ENCODE measurements at places on chromosomes 4 and X.

- DNase-seq = no peak
Measured at GRCh38 chrX:68938244-68939004, 109.6 kb downstream of the EFNB1 start.

GRCh38 chr4:30610361-30610760, 109.8 kb upstream of the PCDH7 start:
- DNase-seq = no peak

- DNase-seq = no peak
Measured at GRCh38 chrX:141176586-141177451, at the start of gene LDOC1. TSS of gene LDOC1 (minus strand) at chrX:141177129. CDS start at chrX:141177021, 108 bp downstream.

DNA sequence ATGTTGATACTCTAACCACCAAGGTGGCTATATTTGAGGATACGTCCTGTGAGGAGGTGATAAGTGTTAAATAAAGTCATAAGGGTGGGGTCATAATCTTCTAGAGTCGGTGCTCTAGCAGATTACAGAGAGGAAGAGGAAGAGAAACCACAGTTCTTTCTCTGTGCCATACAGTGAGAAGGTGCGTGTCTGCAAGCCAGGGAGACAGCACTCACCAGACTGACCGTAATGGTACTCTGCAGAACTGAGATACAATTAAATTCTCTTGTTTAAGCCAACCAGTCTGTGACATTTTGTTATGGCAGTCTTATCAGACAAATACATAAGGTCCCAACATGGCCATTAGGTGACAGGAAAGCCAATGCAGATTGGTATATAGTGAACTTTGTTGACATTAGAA, 480.9 kb upstream of the IGFBP7 start:
- DNase-seq = no peak

DNA sequence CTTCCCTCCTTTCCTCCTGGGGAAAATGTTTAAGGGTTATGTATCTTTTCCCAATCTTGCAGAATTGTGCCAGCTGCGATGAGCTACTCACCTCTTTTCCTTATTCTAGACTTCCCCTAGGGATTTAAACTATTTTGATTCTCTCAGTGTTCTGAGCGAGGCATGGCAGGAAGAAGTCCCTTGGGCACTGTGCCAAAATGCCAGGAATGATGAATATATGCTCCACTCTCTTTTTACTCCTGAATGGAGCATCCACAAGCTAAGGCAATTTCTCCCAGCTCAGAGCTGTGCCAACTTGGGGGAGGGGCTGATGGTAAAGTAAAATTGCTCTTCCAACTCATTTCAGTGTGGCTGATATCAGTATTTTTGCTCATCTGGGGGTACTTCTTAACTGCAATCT, 4.0 kb upstream of the C4orf17 start:
- no peak for DNase-seq

GRCh38 chr4:83083925-83084475, 30.5 kb downstream of the PLAC8 start:
- DNase-seq = no peak

- DNase-seq = no peak
Measured at GRCh38 chr4:24550441-24551175, 33.7 kb downstream of the DHX15 start.

DNA sequence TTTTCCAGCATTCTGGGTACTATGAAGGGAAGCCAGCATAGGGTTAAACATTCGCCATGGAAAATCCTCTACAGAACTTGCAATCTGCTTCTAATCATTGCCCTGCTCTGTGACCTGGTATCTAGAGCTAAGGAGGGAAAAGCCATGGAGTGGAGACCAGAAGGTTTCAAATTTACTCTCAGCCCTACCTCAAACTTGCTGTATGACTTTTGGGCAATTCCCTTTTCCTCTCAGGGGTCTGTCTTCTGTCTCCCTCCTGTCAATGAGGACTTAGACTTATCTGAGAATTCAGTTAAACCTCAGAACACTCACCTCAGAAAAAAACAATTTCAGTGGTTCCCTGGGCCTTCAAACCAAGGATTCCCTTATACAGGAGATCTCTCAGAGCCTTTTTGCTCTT, 29.1 kb downstream of the ARHGEF9 start:
- DNase-seq = no peak

- DNase-seq = no peak
Measured at GRCh38 chr4:169025184-169025583, 15.1 kb upstream of the CBR4 start.

DNA sequence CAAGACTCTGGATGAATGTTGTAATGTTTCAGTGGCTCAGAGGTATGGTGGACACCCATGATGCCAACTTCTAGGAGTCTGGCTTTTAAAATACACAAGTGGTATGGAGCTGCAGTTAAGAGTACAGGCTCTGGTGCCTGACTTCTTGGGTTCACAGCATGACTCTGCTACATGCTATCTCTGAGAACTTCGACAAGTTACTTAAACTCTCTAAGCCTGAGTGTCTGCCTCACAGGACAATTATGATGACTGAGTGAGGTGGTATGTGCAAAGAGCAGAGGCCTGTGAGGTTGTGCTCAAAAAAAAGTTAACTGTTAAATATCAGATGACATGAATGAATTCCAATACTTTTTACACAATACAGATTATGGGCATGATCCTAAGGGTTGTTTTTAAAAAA, 90.9 kb upstream of the SRD5A3 start:
- DNase-seq = no peak

DNA sequence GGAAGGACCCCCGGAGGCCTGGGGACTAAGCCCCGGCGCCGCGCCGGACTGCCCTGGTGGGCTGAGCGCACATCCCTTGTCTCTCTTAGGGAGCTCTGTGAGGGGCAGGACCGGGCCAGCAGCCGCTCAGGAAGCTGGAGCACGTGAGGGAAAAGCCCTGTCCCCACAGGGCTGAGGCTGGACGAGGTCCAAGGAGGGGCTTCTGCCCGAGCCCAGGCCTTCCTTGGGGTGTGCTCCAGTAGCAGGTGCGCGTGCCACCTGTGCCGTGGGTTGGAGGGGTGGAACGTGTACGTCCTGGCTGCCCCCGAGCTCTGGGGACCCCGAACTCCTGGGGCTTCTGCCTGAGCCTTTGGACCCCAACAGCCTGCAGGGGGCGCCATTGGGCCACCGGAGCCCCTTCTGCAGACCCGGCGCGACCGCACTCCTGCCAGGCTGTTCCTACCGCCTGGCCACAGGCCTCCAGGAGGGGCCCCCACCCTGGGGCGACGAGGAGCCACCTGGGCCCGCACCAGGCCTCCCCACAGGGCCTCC, 27.2 kb downstream of the TACC3 start:
- peak; percentile 23 for DNase-seq

GRCh38 chrX:51440365-51440764, 56.0 kb downstream of the NUDT11 start:
- DNase-seq = no peak

- DNase-seq = no peak
Measured at GRCh38 chr4:159600061-159600460, 497.2 kb downstream of the RAPGEF2 start.

GRCh38 chr4:187103351-187103750, 379.7 kb upstream of the FAT1 start:
- no peak for DNase-seq

- no peak for DNase-seq
Measured at GRCh38 chr4:120266602-120267001, 200.0 kb upstream of the MAD2L1 start.

GRCh38 chr4:69995526-69996016, at the start of gene STATH:
TSS of gene STATH (plus strand) at chr4:69995966. CDS start at chr4:69998438, 2,472 bp downstream.
- no peak for DNase-seq

- no peak for DNase-seq
Measured at GRCh38 chr4:180336494-180337090, 1906.6 kb upstream of the TENM3 start.

- no peak for DNase-seq
Measured at GRCh38 chr4:151198748-151199147, 78.2 kb upstream of the PRSS48 start.

GRCh38 chrX:134592303-134592702, 66.0 kb downstream of the PLAC1 start:
- DNase-seq = no peak

- no peak for DNase-seq
Measured at GRCh38 chr4:87019246-87019791, 84.5 kb downstream of the AFF1 start.

DNA sequence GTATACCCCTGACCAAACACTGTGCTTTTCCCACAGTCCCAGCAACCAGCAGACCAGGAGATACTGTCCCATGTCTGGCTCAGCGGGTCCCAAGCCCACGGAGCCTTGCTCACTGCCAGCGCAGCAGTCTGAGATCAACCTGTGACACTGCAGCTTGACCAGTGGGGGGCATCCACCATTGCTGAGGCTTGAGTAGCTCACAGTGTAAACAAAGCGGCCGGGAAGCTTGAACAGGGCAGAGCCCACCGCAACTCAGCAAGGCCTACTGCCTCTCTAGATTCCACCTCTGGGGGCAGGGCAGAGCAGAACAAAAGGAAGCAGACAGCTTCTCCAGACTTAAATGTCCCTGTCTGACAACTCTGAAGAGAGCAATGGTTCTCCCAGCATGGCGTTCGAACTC, 58.1 kb downstream of the SLC10A6 start:
- no peak for DNase-seq
